Fibroblast of upper back skin (primary cell): ENCODE measurements at places on chromosomes 1 and 21.
A peak's percentile ranks its signal among the peaks of the same experiment; 100 is the strongest.

DNA sequence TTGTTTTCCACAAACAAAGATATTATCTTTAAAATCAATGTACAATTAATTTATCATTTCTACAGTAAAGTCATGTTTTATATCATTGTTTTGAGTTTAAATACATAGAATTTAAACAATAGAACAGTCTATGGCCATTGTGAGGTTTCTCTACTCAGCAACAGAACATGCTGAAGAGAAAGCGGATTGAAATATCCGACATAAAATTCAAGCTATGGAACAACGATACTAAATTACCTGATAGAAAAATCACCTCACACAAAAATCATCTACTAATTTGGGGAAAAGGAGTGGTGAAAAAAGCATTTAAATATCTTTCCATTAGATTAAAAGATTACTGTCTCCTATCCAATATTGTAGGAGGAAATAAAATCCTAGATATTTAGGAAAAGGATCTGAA, 12.6 kb downstream of the CDKN2C start:
- no peak for DNase-seq

GRCh38 chr1:247102381-247102780, 1.8 kb downstream of the ZNF669 start:
- peak; percentile 7 for DNase-seq

DNA sequence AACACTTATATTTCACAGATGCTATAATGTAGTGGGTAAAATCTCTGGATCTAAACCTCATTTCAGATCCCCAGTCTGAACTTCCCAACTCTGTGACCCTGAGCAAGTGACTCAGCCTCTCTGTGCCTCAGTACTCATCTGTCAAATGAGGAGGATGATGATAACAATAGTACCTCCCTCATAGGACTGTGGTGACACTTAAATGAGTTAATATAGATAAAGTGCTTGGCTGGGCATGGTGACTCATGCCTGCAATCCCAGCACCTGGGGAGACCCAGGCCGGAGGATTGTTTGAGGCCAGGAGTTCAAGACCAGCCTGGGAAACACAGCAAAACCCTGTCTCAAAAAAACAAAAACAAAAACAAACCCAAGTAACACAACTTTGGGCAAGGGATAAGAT, 4.7 kb upstream of the ECE1 start:
- no peak for DNase-seq

DNA sequence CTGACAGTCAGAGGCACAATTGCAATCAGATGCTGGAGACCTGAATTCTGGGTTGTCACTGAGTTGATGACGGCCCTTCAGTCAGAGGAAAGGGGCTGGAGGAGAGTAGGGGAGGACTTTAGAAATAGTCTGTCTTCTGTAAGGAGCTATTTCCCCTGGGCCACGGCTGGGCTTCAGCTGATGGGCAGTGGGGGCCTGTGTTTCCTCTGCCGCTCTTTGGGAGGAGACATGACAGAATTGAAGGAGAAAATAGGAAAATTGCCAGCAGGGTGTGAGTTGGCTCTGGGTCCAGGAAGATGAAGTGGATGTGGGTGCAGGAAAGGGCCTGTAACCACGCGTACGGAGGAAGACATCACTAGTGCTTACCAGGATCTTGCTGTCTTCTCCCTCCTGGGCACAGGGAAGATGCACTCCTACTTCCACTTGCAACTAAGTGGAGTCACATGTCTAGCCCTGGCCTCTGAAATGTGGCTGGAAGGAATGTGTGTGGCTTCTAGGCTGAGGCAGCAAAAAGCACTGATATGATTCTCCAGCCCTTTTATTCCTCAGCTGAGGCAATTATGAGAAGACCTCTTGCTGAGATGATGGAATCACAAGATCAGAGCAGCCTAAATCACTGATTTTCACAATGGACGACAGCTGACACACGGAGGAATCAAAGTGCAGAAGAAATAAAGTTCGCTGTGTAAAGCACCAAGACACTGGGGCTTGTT, 250.0 kb downstream of the GRIK3 start:
- DNase-seq, result no peak

DNA sequence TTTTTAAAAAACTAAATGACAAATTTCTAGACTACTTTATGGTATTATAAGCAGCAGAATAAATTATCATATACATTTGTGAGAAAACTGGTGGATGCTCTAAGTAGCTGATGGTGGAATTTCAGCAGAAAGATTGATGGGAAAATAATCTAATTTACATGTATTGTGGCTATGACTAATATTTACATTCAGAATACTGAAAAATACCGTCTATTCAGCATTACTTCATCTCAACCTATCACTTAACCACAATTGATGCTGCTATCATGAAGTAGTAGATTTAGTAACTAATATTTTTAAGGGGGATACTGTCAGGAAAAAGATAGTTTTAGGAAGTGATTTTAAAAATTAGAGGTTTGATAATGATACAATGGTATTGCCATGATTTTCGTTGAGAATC, 137.9 kb downstream of the IFI44 start:
- DNase-seq, result peak; percentile 70

- no peak for DNase-seq
These were observed 290.5 kb downstream of the AJAP1 start for GRCh38 chr1:4944911-4945310.

DNA sequence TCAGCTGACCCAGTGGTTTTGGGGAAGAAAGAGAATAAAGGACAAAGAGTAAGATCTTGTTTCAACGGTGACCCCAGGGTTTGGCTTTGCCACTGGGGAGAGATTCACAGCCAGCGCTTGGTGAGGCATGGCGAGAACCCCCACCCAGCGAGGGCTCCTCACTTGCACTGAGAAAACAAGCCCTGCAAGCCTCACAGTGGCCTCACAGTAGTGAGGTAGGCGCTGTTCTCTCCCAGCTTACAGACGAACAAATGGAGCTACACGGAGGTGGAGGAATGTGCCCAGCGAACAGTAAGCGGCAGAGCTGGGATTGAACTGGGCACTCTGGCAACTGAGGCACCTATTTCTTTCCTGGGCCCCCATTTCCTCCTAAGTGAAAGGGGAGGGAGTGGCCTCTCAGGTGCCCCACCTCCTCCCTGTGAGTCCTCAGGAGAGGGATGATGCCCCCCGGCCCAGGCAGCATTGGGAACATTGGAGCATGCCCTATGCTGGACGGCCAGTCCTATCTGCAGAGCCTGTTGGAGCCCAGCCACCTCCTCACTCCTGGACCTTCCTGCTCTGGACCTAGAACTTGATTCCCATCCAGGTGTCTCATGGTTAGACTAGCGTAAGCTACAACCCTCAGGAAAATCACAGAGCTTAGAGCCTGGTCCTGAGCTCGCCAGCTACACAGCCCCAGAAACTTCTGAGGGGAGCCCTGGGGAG, 73.4 kb upstream of the EDN2 start:
- no peak for DNase-seq

- no peak for DNase-seq
These were observed 673 bp downstream of the CD46 start for GRCh38 chr1:207752456-207752998.

DNA sequence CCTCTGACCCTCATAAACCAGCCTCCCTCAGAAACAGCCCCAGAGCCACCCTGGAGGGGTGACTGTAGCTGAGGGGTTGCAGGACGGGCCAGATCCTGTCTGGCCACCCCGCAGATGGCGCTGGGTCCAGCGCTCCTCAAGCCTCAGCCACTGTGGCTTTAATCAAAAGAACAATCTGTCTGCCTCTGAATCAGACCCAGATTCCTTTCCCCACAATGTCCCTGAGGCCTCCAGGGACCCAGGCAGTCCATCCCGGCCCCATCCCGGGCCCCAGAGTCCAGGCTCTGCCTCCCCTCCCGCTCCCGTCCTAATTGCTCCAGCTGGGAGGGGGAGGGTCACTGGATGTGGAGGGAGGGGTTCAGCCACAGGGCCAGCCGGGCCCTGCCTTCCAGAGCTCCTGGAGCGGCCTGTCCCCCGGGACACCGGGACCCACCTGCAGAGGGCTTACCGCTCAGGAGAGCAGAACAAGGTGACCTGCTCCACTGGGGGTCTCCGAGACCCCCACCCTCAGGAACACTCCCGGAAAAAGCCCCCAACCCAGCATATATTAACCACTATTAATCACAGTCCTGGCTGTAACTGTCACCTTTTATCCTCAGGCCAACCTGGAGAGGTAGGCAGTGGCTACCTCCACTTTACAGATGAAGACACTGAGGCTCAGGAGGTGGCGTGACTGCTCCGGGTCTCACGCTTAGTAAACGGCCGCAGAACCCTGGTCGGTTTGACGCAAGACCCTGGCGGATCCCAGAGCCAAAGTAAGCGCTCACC, 836 bp upstream of the FBLIM1 start:
- DNase-seq, result peak; percentile 53

DNA sequence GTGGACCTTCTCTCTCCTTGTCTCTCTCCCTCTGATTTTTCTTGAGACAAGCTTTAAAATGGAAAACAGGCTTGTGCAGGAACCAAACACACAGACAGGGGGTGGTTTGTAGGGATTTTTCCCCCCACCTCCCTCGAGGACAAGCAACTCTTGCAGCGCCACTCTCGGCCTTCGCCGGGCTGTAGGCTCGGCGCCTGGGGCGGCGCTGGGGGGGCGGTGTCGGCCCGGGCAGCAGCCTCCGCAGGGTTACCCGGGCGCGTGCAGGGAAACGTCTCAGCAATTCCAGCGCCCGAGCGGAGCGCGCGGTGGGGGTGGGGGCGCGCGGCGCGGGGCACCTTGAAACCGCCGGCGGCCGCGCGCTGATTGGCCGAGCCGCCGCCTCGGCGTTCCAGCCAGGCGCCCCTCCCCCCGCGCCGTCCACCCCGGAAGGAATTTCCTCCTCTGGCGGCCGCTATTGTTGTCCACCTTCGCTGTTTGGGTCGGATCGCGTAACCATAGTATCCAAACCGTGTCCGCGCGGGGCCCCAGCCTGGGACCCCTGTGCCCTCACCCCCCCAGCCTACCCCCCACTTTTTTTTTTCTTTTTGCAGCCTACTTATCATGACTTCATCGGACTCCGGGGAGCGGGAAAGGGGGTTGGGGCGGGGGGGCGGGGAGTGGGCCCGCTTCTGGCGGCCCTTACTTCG, 59.8 kb upstream of the ACOT11 start:
- peak; percentile 91 for DNase-seq

GRCh38 chr21:33939226-33939625, 23.6 kb upstream of the ATP5PO start:
- no peak for DNase-seq

DNA sequence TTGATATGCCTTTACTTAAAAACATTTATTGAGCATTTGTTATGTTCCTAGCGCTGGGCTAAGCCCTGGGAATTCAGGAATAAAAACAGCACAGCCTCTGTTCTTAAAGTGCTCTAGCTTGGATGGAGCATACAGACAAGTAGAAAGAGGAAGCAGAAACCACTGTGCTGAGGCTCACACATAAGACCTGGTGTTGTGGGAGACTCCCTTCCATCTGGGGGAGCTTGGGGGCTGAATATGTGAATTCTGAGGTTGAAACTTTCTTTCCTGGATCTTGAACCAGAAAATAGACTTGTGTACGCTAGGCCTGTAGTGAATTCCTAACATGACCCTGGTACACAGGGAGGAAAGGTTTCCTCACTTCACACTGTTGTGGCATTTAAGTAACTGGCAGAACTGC, 209.9 kb downstream of the ZNF326 start:
- DNase-seq, result no peak

DNA sequence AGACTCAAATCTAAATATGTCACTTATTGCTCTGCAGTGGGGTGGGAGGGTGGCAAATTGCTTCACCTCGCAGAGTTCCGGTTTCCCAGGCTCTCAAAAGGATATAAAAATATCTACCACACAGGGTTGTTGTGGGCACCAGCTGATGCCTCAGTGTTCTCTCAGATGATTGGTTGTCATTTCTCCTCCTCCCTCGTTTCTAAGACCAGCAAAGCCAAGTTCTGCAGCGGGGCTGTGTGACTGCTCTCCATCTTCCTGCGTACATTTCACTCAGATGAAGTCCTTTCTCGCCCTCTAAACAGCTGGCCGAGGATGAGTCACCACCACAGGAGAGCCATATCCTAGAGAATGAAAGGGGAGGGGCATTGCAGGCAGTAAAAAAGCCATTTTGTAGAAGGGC, 35.0 kb upstream of the VWA5B1 start:
- DNase-seq, result peak; percentile 75

DNA sequence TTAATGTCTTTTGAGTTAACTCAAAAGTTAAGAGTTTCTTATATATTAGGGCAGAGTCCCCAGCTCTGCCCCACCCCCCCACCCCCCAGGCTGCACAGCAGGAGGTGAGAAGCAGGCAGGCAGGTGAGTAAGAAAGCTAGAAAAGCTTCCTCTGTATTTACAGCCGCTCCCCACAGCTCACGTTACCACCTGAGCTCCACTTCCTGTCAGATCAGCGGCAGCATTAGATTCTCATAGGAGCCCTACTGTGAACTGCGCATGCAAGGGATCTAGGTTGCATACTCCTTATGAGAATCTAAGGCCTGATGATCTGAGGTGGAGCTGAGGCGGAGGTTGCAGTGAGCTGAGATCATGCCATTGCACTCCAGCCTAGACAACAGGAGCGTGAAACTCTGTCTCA, 81.9 kb downstream of the SIM2 start:
- no peak for DNase-seq

DNA sequence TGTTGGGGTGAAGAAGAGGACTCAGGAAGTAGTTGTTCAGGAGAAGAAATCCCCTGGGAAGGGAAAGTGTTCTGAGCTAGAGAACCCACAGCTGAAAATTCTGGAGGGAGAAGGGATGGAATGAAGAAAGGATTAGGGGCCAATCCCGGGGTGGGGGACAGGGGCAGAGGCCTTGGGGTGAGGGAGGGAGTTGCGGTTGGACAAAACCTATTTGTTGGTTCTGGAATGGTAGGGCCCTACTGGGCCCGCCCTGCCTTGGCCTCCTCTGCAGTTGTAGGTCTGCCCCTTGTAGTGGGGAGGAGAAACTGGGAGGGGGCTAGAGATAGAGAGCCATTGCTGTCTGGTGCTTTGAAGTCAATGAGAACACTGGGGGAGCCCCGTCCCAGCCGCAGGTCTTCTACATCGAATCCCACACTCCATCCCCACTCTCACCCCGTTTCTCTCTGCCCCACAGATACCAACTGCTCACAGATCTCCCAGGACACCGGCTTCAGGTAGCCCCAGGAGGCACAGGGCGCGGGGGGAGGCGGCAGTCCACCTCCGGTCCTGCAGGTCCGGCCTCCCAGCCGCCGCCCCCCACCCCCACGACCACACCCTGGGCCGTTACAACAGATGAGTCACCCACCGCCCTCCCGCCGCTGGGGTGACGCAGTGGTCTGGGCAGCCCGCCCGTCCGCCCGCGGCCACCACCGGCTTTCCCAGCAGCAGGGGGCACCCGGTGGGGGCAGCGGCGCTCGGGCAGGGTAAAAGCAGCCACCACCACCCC, 1.1 kb downstream of the TAGLN2 start:
- DNase-seq, result peak; percentile 87

- no peak for DNase-seq
These were observed 116.4 kb downstream of the CNIH3 start for GRCh38 chr1:224732377-224733026.

GRCh38 chr1:50038237-50038809, 14.6 kb upstream of the AGBL4 start:
- DNase-seq, result no peak

- no peak for DNase-seq
These were observed 19.2 kb downstream of the CD1D start for GRCh38 chr1:158199849-158200248.

- DNase-seq, result no peak
These were observed 67.8 kb upstream of the POU3F1 start for GRCh38 chr1:38114241-38115026.

- DNase-seq, result no peak
These were observed 84.0 kb downstream of the FMO4 start for GRCh38 chr1:171397851-171398469.

- no peak for DNase-seq
These were observed 81.2 kb downstream of the TOMM20 start for GRCh38 chr1:235047331-235047871.

- DNase-seq, result no peak
These were observed 4.6 kb downstream of the COL9A2 start for GRCh38 chr1:40312238-40313205.

- no peak for DNase-seq
These were observed 13.5 kb upstream of the F3 start for GRCh38 chr1:94555091-94555490.
